CD4-positive, alpha-beta T cell treated with Interleukin-6 for 4 hours (primary cell): ENCODE measurements at places on chromosomes 6 and 20.

DNA sequence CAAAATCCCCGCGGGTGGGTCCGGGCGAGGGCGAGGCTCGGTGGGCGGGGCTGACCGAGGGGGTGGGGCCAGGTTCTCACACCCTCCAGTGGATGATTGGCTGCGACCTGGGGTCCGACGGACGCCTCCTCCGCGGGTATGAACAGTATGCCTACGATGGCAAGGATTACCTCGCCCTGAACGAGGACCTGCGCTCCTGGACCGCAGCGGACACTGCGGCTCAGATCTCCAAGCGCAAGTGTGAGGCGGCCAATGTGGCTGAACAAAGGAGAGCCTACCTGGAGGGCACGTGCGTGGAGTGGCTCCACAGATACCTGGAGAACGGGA, 809 bp downstream of the HLA-G start:
- DNase-seq: peak; percentile 57

DNA sequence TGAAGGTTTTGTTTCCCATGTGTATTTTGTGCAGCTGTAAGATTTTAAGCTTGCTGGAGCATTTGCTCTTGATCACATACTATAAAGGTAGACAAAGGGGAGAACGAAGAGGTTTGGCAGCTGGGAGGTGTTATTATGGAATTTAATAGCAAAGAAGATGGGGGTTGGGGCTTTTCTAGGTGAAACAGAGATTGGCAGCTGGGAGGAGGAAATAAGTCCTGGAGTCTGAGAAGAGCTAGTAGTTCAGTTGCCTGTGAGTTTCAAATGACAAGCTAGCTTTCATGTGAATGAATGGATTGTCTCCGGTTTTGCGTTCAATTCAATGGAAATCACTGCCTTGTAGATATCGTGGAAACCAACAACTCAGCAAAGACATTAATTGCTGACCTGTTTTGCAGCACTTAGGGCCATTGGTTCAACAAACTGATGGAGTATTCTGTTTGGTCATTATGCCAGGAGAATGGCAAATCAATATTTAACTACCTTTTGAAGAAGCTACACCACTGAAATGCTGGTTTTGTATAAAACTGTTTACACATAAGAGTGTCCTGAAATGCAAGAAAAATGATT, 38.1 kb upstream of the FLRT3 start:
- DNase-seq: no peak

- DNase-seq: no peak
Measured at GRCh38 chr6:82246802-82247504, 591 bp downstream of the IBTK start.

GRCh38 chr20:5918856-5919625, 31.3 kb downstream of the TRMT6 start:
- peak; percentile 20 for DNase-seq

DNA sequence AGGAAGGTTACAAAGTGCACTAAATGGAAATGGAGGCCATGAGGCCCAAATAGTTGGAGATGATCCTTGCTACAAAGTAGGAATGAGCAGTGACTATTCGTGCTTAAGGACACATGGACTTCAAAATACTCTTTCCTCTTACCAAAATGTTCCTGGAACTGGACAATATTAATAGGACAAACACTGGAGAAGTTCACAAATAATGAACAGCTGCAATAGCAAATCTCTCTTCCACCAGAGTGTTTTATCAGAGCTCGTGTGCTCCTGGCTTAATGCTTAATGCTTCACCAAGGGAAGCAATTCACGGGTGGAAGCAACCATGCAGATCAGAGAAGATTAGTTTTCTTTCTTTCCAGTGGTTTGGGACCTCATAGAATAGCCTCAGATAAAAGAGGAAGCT, 435.4 kb downstream of the BCKDHB start:
- no peak for DNase-seq

DNA sequence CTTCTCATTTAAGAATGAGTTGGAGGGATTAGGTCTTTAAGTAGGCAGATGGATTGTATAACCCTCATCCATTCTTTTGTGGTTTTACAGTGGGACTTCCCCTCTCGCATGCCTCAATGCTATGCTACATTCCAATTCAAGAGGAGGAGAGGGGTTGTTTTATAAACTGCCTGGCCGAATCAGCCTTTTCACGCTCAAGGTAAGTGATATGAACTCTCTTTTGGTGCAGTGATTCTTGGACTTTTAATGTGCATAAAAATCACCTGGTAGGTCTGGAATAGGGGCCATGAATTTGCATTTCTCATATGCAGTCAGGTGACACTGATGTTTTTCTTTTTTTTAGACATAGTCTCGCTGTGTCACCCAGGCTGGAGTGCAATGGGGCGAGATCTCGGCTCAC, 10.8 kb downstream of the ASXL1 start:
- DNase-seq: no peak

DNA sequence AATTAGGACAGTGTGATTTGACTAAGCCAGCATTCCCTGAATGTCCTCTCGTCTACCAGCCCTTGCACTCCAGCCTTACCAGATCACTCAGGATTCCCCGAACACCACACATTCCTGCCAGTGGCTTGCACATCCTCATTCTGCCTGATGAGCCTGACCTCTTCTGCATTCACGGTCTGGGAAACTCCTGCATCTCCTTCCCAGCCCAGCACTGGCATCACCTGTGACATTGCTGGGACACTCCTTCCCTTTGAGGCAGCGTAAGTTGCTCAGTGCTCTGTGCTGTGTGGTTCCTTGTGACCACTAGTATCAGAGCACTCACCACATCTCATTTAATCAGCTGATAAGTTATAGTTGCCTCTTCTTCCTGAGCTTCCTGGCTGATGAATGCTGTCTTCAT, 17.3 kb downstream of the NCOA7 start:
- DNase-seq: no peak

GRCh38 chr6:5139828-5140771, 55.0 kb downstream of the PPP1R3G start:
- no peak for DNase-seq

- no peak for DNase-seq
Measured at GRCh38 chr20:15155848-15156401, 818.5 kb upstream of the FLRT3 start.

GRCh38 chr20:17549131-17549530, 18.0 kb upstream of the BFSP1 start:
- DNase-seq: no peak

GRCh38 chr6:169161572-169162167, 92.0 kb downstream of the THBS2 start:
- DNase-seq: no peak

GRCh38 chr6:32945108-32945760, 4.4 kb upstream of the HLA-DMB start:
- DNase-seq: peak; percentile 14

- no peak for DNase-seq
Measured at GRCh38 chr6:35354361-35355135, 12.2 kb downstream of the PPARD start.

DNA sequence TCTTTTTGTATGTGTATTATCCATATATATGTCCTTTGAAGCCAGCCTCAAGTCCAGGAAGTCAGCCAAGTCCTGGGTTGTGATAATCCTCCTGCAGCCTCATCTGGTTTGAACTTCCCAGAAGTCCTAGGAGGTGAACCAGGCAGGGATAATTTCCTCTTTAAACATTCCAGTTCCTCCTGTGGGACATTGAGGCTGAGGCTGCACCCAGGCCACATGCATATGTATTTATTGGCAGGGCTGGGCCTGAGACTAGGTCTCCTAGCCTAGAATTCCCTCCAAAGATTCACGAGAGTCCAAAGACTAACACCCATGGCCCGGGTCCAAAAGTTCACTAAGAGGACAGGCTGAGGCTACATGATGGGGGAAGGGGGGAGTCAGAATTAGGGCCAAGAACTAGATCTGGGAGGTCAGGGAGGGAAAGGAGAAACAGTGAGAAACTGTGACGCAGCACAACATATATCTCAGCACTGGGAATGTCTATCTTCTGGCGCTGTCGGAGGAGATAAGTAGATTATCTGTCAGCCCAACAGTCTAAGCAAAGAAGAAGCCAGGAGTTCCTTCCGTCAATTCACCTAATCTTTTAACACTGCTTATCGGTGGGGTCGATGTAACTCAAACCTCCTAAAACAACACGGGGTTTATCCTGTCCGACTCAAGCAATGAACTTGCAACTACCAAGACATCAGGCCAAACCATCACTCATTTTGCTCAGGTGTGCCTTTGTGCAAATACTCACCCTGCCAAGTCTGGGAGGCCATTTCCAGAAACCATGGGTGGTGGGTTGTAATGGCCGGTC, 43.3 kb downstream of the SNX5 start:
- DNase-seq: no peak

GRCh38 chr6:81265106-81265505, 487.4 kb downstream of the TENT5A start:
- no peak for DNase-seq

GRCh38 chr6:109872968-109873545, 105.1 kb upstream of the GPR6 start:
- no peak for DNase-seq

DNA sequence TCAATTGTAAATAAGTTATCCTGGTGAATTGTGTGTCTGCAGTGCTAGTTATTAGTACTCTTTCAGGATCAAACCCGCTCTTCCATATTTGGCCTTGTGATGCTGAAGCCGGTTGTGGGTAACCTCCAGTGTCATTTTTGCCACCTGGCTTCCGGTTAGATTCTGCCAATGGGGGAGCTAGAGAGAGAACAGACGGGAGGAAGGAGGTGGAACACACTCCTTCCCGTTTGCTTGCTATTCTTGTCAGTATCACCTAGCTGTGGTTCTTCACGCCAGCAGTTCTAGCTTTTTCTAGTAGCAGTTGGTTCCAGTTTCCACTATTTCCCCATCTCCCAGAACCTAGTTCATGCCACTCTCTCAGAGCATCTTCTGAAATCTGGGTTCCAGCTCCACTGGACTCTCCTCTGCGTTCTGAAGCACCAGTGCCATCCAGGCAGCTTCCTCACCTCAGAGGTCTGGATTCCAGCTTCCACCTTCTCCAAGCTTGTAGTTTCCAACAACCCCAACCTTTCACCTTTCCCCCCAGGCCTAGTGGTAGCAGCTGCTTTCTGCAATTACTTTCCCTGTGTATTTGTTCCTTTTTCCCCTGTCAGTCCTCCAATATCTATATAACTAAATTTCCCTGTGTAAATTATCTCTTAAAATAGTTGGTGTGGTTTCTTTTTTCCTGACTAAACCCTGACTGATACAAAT, 46.9 kb upstream of the LOC128125822 start:
- DNase-seq: no peak

GRCh38 chr20:24418731-24419130, 50.7 kb upstream of the SYNDIG1 start:
- no peak for DNase-seq

DNA sequence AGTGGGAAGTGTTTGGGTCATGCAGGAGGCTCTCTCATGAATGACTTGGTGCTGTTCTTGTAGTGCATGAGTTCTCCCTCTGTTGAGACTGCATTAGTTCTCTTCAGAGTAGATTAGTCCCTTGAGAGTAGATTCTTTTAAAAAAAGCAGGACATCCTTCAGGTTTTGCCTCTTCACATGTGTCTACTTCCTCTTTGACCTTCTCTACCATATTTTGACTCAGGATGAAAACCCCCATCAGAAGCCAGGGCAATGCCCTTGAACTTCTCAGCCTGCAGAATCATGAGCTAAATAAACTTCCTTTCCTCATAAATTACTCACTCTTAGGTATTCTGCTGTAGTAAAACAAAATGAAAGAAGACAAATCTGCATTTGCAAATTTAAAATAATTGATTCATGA, 170.3 kb downstream of the CD109 start:
- DNase-seq: no peak

DNA sequence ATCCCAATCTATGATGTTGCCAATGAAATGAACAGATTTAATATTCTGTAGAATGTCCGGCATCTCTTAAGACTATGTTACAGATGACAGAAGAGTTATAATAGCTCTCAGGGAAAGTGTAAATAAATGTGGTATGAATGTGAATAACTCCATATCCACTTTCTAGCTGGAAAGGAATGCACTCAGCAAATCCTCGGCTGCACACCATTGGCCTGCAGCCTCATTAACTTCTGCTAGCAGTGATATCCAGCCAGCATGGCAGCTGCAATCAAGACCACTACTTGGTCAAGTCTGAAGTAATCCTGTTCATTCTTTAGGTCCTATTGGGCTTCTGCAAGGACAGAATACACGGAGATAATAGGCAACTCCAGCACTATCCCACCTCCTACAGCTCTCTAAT, 17.3 kb upstream of the MICA start:
- no peak for DNase-seq

DNA sequence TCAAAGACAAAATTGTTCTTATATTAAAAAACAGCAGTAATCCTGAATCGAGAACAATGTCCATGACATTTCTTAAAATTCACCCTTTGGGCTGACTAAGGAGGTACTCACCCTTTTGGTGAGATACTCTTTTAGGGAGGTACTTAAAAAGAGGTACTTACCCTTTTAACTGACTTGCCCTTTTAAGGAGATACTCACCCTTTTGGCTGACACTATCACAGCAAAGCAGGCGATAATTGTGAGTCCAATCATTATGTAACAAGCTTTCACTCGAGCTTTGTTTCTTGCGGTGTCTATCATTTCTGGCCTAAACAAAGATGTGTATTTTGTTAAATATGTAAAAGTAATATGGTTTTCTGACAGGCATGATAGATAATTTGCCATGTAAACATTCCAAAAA, 3.7 kb downstream of the FAM162B start:
- DNase-seq: no peak
